ENCODE measurements at places on chromosomes 1 and 21.
A peak's percentile ranks its signal among the peaks of the same experiment; 100 is the strongest.

- no peak for DNase-seq
Observed at GRCh38 chr1:160423966-160424365, 23.6 kb downstream of the VANGL2 start.

- no peak for DNase-seq
Observed at GRCh38 chr1:117582451-117582850, 23.4 kb upstream of the TENT5C start.

DNA sequence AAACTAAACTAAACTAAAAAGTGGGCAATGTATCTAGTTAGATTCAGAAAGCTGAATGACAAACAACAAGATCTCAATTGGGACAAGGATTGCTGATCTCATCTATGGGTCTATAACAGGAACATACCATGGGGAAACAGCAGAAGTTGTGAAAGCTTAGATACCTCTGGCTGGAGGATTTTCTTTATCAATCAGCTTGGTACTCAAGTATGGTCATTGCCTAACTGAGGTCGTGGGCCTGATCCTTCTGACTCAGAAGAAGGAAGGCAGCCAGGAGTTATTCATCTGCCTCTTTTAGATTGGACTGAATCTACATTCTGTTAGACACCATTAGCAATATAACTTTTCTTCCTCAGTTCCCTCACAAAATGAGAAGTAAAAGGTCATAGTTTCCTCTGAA is 39.7 kb downstream of the DNTTIP2 start:
- no peak for DNase-seq

- no peak for DNase-seq
Observed at GRCh38 chr1:28815533-28816185, 3.7 kb downstream of the OPRD1 start.

- DNase-seq = no peak
Observed at GRCh38 chr1:47709019-47709871, 271.4 kb downstream of the FOXD2 start.

- DNase-seq = peak; percentile 51
Observed at GRCh38 chr1:156155756-156156510, 2.5 kb downstream of the SEMA4A start.

DNA sequence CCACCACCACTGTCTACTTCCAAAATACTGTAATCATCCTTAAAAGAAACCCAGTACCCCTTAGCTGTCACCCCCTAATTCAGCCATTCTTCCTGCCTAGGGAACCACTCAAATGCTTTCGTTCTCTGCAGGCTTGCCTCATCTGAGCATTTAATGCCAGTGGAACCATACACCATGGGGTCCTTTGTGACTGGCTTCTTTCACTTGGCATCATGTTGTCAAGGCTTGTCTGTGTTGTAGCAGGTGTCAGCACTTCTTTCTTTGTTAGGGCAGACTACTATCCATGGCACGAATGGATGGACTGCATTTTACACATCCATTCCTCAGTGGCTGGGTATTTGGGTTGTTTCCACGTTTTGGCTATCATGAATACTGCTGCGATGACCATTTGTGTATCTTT is 28.5 kb downstream of the SH3BGR start:
- no peak for DNase-seq

DNA sequence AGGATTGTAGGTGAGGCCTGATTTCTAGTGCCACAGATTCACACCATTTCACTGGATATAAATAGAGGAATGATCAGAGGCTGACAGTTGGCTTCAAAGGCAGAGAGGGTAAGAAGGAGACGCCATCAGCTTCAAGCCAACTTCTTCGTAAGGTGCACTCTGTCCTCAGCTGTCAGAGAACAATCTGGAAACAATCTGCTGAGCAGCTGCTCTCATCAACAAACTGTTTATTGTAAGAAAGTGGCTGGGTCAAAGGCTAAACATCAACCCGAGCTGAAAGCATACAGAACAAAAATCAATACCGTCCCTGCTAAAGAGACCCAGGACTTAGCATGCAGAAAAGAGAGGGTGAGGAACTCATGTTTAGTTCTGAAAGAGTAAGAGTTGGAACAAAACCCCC is 48.2 kb downstream of the HLCS start:
- no peak for DNase-seq

GRCh38 chr1:162550925-162551324 is 10.6 kb upstream of the UAP1 start:
- DNase-seq = no peak
